Type B pancreatic cell (in vitro differentiated cells): ENCODE measurements at places on chromosomes 4 and X.

GRCh38 chr4:24625091-24625490 lies 40.7 kb upstream of the DHX15 start:
- H3K36me3 ChIP-seq = no peaks in the 10 kb centered on the region
- H3K4me3 ChIP-seq = no peak overlapping the region
- no peaks in the 10 kb centered on the region for H3K27me3 ChIP-seq
- DNase-seq = no peak

GRCh38 chr4:86043755-86044592 lies 315.9 kb downstream of the MAPK10 start:
- H3K27me3 ChIP-seq = no peaks in the 10 kb centered on the region
- no peak overlapping the region for H3K27ac ChIP-seq
- DNase-seq = no peak
- H3K4me3 ChIP-seq = no peak overlapping the region
- H3K4me1 ChIP-seq = peaks cover 6% of the 10 kb centered on the region
- H3K36me3 ChIP-seq = no peaks in the 10 kb centered on the region

- no peaks in the 10 kb centered on the region for H3K27me3 ChIP-seq
- DNase-seq = no peak
- H3K36me3 ChIP-seq = peaks cover 5% of the 10 kb centered on the region
- H3K4me3 ChIP-seq = no peak overlapping the region
- no peaks in the 10 kb centered on the region for H3K4me1 ChIP-seq
- H3K27ac ChIP-seq = no peak overlapping the region
These were observed 20.8 kb downstream of the SLC25A43 start for GRCh38 chrX:119419898-119420297.

GRCh38 chr4:39823191-39823590 lies 125.3 kb downstream of the UBE2K start:
- peak overlapping the region; percentile 42 for H3K27ac ChIP-seq
- no peak overlapping the region for H3K4me3 ChIP-seq
- no peak for DNase-seq
- H3K27me3 ChIP-seq = no peaks in the 10 kb centered on the region
- H3K4me1 ChIP-seq = peaks cover 6% of the 10 kb centered on the region

GRCh38 chrX:39595977-39596376 lies 501.8 kb downstream of the BCOR start:
- no peaks in the 10 kb centered on the region for H3K36me3 ChIP-seq
- H3K4me3 ChIP-seq = no peak overlapping the region
- no peaks in the 10 kb centered on the region for H3K27me3 ChIP-seq
- peaks cover 6% of the 10 kb centered on the region for H3K4me1 ChIP-seq
- no peak for DNase-seq

DNA sequence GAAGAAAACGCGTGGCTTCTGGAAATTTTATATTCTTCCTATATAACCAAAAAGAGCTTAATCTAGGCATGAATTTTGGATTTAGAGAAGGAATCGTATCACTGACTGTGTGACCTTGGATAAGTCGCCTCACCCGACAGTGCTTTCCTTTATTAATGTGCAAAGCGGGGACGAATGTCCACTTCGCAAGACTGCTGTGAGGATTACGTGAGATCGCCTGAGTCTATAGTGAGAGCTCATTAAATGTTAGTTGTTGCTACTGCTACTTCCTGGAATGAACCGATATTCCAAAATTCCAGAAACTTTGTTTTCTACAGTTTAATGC lies 448 bp upstream of the TBC1D8B start:
- H3K27me3 ChIP-seq = peaks cover 22% of the 10 kb centered on the region
- no peak for DNase-seq
- H3K36me3 ChIP-seq = no peaks in the 10 kb centered on the region

- no peak for DNase-seq
- H3K4me3 ChIP-seq = no peak overlapping the region
These were observed 196.5 kb upstream of the FTHL17 start for GRCh38 chrX:31268359-31268758.

DNA sequence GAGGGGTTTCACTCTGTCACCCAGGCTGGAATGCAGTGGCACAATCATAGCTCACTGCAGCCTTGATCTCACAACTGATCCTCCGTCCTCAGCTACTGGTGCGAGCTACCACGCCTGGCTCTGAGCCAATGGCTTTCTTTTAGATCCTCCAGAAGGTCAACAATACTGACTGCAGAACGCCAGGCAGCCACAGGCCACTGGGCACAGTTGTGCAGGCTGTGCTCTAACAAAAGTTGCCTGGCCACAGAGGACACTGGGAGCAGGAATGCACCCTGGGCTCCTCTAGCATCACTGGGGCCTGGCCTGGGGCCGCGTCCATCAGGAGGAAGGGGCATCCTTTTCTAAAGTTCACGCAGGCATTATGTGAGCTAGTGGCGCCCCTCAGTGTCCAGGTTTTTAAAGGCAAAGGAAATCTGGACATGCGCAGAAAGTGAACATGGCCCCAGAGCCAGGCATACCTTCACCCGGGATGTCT lies 14.9 kb upstream of the PORCN start:
- H3K36me3 ChIP-seq = no peaks in the 10 kb centered on the region
- H3K4me3 ChIP-seq = no peak overlapping the region
- no peaks in the 10 kb centered on the region for H3K27me3 ChIP-seq
- no peak overlapping the region for H3K27ac ChIP-seq

GRCh38 chr4:69760455-69760854 lies at the start of gene SULT1B1:
SULT1B1 (minus strand) TSS chr4:69760620; CDS start chr4:69755217, 5,403 bp downstream.
- no peaks in the 10 kb centered on the region for H3K36me3 ChIP-seq
- H3K4me1 ChIP-seq = peaks cover 11% of the 10 kb centered on the region
- peak within 1 kb of the TSS; percentile 64 for H3K4me3 ChIP-seq
- H3K27ac ChIP-seq = peak within 1 kb of the TSS; percentile 93
- no peak for DNase-seq
- no peaks in the 10 kb centered on the region for H3K27me3 ChIP-seq

DNA sequence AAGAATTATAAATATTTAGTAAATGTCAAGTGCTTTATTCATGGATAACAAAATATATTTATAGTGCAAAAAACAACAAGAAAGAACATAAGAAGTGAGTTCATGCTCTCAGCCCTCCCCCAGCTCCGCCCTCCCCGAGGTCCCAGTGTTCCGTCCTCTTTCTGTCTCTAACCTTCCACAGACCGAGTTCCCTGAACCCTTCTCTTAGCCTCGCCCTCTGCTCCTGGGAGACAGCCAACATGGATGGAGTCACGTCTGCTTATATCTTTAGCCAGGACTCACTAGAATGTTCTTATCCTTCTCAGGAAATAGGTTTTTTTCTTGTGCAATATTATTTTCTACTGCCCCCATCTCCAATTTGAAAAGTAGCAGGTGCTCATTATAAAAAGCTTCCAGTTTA lies 40.1 kb upstream of the HELT start:
- DNase-seq = no peak
- H3K36me3 ChIP-seq = no peaks in the 10 kb centered on the region
- H3K27ac ChIP-seq = no peak overlapping the region
- H3K27me3 ChIP-seq = peaks cover 5% of the 10 kb centered on the region
- no peaks in the 10 kb centered on the region for H3K4me1 ChIP-seq
- H3K4me3 ChIP-seq = no peak overlapping the region
